ENCODE measurements at places on chromosomes 13 and 19.
A peak's percentile ranks its signal among the peaks of the same experiment; 100 is the strongest.

DNA sequence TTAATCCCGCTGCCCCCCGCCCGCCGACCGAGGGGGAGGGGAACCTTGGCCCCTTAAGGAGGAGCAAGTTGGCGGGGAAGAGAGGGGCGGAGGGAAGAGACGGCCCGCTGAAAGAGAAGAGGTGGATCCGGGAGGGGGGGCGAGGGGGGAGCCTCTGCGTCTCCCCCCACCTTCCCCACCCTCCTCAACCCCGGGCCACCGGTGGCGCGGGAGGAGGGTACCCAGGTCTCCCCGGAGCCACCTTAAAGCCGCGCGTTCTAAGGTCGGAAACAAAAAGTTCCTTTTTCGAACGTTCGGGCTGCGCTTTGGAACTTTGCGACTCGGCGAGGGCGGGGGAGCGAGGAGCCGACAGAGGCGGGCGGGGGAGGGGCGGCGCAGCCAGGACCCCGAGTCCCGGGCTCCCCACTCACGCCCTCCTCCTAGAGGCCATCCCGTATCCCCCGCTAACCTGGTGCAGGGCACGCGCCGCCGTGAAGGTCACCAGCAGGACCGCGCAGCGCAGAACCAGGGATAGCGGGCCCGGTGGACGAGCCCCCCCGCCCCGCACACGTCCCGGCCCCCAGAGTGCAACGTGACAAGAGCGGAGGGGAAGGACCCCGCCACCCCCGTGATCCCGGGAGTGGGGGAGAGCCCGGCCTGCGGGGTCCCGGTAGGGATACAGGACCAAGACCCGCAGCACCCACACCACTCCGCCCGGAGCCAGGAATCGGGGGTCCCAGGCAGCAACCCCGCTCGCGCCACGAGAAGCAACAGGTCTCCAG lies 659 bp downstream of the ERF start:
- DNase-seq = no peak

- DNase-seq = peak; percentile 62
These were observed 5.0 kb downstream of the CLEC11A start for GRCh38 chr19:50728084-50728737.

- no peak for DNase-seq
These were observed 73.9 kb upstream of the SLC10A2 start for GRCh38 chr13:103140001-103140671.

- no peak for DNase-seq
These were observed 61.2 kb upstream of the FRY start for GRCh38 chr13:31970231-31970930.

DNA sequence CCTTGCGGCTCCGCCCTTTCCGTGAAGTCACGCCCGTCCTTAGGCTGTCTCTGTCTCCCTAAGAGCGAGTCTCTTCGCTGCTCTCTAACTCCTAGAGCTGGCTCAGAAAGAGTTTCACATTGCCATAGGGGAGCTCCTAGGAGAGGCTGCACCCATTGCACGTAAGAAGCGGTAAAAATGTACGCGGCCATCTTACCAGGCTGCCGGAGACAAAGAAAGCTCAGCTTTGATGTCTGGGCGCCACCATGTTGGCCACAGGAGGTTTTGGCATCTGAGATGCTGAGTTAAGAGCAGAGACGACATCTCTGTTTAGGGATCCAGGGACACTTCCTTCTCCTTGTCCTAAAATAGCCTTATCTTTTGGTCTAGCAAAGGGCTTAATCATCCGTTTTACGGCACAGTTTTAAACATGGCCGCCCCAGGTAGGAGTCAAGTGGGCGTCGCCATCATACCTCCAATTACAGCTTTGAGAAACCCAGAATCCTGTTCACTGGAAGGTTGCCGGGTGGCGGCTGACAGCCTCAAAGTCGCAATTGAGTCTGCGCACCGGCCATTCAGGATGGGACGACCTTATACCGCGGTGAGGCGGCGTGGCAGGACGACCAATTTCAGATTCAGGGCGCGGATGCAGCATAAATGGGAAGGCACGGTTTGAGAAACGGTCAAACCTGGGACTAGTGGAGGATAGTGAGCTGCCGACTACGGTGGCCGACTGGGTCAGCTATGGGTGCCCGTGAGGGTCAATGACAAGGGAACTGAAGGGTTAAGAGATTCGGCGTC lies at the start of gene ZNF793:
ZNF793 (plus strand) TSS at position 553 of the 780 bp plus-strand sequence. CDS start 16,501 bp downstream, outside the sequence.
- peak; percentile 3 for DNase-seq

- no peak for DNase-seq
These were observed 10.7 kb upstream of the DHDH start for GRCh38 chr19:48922548-48923490.

Measured in cerebellar nuclear complex (tissue), 1 donor.